SK-N-MC (cell line): ENCODE measurements at places on chromosomes 3 and 15.

- no peak for DNase-seq
Observed at GRCh38 chr3:137835096-137835495, 71.0 kb downstream of the SOX14 start.

- no peak for DNase-seq
Observed at GRCh38 chr15:101795455-101795854, 7.9 kb upstream of the OR4F6 start.

DNA sequence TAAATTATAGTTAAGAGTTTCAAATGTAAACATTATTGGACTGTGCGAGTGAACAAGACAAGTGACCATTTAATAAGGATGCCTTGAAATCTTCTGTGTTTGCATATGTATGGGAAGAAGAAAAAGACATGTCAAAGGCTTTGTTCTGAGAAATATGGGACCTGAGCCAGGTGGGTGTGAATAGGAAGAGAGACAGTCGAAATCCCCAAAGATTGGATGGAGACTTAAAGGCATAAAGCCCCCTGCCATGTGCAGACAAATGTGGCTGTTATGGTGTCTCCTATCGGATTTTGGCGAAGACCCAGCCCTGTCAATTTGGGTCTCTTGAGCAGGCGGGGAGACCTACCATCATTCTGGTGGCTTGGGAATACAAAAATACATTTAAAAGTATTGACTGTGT lies 16.9 kb downstream of the FXR1 start:
- DNase-seq, result no peak

DNA sequence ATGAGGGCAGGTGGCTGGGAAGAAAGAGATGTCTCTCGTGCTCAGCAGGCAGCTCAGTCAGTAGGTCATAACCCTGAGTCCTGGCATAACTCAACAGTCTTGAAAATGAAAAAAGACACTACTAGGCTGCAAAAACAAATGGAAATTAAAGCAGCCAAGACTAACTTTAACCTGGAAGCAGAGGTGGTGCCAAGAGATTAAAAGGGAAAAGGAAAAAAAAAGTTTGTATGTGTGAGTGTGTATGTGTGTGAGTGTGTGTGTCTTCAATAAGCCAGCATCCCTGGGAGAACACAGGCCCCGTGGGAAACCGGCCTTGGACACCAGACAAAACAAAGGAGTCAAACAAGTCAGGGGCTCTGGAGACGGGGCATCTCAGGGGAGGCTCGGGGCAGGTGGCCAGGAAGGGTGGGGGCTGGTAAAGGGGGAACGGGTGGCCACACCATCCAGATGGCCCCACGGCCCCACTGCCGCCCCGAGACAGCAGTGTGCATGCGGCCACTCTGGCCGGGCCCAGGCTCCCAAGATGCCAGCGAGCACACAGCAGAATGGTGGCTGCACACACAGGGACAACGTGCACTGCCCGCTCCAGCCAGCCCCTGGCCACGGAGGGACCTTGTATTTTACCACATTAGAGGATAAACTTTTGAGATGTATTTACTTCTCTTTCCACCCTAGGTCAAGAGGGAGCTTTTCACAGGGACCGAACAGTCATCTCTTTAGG lies 23.8 kb downstream of the CYFIP1 start:
- no peak for DNase-seq

DNA sequence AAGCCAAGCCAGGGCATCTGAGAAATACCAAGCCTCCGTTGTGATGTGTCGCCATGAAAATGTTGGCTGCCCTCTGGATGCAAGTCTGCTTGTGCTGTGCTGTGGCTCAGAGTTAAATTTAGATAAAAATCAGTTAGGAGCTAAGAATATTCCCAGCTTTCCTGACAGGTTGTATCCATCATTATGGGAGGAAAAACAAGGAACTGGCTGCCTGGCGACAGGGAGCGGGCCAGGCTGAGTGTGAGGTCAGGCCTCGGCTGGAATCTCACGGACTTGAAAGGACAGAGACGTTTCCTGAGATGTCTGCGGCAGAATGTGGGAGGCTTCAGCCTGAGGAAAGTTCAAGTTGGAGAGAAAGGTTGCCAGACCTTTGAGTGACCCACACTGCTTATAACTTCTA lies 213.8 kb downstream of the THSD4 start:
- no peak for DNase-seq

- peak; percentile 69 for DNase-seq
Observed at GRCh38 chr15:43440721-43441281, 52.2 kb downstream of the TP53BP1 start.

GRCh38 chr3:41194701-41195100 lies 4.6 kb upstream of the CTNNB1 start:
- no peak for DNase-seq

GRCh38 chr3:17623464-17623863 lies 119.0 kb downstream of the TBC1D5 start:
- no peak for DNase-seq

GRCh38 chr15:74988007-74988800 lies 7.2 kb upstream of the SCAMP5 start:
- DNase-seq, result no peak

DNA sequence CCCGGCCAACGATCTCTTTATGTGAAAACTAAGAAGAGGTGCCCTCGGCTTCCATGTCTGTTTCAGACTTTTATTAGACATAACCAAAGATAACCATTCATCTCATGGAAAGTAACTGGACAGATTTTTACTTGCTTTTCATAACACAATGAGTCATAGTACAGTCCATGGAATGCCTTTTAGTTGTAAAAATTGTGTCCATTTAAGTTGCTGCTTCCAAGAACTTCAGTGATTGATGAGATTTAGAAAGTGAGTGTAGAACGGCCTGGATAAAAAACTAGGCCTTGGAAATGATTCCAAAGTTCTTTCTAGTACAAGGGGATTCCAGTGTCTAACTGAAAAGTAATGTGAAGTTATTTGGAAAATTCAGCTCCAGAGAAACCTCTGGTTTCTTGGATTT lies 10.8 kb downstream of the EIF2AK4 start:
- DNase-seq, result no peak

- DNase-seq, result no peak
Observed at GRCh38 chr3:150216866-150217600, 191.1 kb upstream of the TSC22D2 start.

GRCh38 chr15:96598514-96598913 lies 268.0 kb downstream of the NR2F2 start:
- DNase-seq, result no peak

GRCh38 chr3:23819599-23820360 lies 14.0 kb downstream of the UBE2E1 start:
- DNase-seq, result no peak

DNA sequence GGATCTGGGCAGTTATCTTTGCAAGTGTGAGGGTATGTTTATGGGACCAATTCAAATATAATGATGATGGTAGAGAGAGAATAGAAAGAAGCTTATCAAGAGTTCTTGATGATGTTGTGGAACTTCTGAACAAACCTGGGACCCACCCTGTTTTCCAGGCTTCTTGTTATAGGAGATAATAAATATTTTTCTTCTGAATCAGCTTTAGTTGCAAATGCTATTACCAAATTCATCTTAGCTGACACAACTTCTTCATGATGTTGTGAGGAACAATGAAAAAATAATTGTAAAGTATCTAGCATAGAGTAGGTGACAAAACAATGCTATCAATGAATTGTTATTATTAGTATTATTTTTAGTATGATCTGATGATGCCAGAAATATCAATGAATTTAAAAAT lies 43.5 kb upstream of the PTX3 start:
- no peak for DNase-seq

GRCh38 chr15:39321977-39322376 lies 258.9 kb upstream of the THBS1 start:
- DNase-seq, result no peak

GRCh38 chr3:116276675-116277074 lies 168.6 kb downstream of the LSAMP start:
- no peak for DNase-seq

DNA sequence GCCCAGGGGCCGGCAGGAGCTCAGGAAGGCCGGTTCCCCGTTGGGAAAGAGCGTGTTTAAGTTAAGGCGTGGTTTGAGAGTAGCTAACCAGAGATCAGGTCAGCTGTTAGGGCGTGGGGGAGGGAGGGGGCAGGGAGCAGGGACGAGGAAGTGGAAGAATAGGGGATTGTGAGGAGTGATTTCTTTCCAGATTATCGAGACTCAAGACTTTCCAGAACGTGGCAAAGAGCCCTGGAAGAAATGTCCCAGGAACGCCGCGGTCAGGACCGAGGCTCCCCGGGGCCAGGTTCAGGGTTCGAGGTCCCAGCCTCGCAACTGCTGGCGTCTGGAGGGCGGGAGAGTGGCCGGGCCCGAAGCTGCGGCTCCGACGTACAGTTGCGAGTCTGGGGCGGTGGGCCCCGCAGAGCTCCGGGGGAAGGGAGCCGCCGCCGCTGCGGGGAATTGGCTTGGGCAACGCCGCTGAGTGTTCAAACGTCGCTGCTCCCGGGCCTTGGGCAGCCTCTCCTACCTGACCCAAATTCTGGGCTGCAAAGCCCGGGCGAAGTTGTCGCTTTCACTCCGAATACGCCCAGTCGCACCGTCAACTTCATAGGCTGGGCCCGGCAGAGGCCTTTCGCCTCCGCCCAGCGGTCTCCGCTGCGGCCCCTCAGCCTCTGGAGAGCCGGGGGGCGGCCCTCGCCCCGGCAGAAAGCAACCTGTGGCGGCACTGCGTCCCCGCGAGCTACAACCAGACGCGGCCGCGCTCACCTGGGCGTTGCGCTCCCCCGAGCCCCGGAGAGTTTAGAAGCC lies 9.5 kb downstream of the ISL2 start:
- DNase-seq, result no peak

- DNase-seq, result no peak
Observed at GRCh38 chr3:132448216-132448961, 31.1 kb downstream of the DNAJC13 start.

GRCh38 chr3:37756311-37756710 lies 105.4 kb upstream of the CTDSPL start:
- DNase-seq, result no peak

DNA sequence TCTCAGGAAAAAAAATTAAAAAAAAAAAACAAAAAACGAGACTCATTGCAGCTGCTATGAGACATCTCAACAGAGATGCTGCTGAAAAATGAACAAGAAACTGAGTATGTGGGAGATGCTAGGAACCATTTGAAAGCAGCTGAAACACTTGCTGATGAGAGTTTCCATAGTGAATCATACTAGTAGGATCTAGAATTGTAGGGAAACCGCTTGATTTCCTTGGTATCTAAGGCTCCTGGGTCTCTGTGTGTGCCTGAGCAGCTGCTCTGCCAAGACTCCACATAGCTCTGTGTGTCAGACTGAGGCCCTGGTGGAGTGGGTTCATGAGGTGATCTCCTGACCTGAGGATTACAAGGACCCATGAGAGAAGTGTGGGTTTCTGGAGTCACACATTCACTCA lies 313.4 kb upstream of the NECTIN3 start:
- no peak for DNase-seq

DNA sequence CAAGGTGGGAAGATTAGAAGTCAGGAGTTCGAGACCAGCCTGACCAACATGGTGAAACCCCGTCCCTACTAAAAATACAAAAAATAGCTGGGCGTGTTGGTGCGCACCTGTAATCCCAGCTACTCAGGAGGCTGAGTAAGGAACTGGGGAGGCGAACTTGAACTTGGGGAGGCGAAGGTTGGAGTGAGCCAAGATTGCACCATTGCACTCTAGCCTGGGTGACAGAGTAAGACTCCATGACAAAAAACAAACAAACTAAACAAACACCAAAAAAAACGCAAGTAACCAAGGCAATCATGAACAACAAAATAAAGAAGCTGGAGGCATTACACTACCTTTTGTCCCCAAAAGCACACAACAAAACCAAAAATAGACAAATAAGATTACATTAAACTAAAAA lies 547.3 kb upstream of the GBE1 start:
- no peak for DNase-seq

GRCh38 chr3:63523100-63523499 lies 129.4 kb upstream of the SNTN start:
- no peak for DNase-seq

DNA sequence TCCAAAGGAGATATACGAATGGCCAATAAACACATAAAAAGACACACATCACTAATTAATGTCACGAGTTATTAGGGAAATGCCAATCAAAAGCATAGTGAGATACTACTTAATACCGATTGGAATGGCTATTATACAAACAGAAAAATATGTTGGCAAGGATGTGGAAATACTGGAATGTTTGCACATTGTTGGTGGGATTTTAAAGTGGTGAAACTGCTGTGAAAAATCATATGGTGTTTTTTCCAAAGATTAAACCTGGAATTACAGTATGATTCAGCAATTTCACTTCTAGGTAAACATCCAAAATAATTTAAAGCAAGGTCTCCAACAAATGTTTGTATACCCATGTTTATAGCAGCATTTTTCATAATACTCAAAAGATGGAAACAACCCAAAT lies 765.5 kb downstream of the VGLL3 start:
- DNase-seq, result no peak

DNA sequence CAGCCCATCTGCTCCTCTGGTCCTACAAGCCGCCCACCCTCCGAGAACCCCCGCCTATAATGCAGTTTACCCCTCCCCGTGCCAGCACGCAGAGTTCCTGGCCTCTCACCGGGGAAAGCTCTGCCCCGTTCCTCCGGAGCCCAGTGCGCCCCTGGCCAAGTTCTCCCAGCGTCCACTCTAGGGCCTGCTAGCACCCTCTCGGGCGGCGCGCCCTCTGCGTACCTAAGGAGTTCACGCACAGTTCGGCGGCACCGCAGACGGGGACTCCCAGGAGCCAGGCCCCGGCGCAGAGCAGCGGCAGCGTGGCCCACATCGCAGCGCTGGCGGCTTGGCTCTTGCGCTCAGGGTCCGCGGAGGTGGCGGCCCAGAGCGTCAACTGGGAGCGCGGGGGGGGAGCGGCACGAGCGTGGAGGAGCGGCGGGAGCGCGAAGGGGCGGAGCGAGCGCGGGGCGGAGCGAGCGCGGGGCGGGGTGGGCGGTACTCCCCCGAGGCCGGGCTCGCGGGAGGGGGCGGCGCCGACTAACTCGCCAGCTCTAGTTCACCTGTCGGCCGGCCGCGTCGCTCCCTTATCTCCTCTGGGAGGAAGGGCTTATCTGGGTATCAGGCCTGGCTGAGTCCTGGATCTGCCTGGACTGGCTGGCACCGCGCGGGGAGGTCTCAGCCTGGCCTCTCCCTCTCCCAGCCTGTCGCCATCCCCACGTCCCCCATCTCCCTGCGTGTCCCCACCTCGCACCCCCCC lies at the start of gene CTSH:
TSS of gene CTSH (minus strand) at position 378 of the 739 bp plus-strand sequence. CDS start at position 313, 65 bp downstream.
- no peak for DNase-seq
